ENCODE measurements at places on chromosomes 7 and 10.

DNA sequence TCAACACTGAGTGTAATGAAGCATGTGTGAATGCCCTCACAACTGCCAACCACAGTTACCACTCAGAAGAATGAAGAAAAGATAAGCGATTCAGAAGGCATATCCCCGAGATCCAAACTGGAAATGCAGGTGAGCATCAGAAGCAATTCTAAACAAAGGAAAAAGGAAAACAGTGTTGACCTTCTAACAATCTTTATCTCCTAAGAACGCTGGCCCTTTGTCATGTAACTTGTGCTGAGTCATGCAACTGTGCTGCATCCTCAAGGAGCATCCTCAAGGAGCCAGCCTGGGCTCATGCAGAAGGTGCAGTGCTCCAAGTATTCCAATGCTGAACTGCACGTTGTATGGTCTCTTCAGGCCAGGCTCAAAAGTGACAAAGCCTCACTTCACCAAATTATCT lies 30.6 kb downstream of the SEC61G start:
- no peak for DNase-seq

DNA sequence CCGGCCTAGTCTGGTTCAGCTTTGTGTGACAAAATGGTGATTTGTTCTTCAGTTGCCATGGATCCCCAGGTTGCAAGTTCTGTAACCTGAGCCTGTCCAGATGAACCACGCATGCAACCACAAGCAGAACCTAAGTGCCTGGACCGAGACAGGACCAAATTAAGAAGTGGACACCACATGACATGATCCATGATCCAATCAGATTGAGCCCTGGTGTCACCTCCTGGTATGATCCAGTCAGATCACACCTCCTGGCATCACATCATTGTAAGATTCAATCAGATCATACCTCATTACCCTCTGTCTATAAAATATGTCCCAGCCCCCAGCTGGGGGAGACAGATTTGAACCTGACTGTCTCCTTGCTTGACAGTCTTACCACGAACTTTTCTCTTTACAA lies 70.0 kb downstream of the MALSU1 start:
- no peak for DNase-seq

DNA sequence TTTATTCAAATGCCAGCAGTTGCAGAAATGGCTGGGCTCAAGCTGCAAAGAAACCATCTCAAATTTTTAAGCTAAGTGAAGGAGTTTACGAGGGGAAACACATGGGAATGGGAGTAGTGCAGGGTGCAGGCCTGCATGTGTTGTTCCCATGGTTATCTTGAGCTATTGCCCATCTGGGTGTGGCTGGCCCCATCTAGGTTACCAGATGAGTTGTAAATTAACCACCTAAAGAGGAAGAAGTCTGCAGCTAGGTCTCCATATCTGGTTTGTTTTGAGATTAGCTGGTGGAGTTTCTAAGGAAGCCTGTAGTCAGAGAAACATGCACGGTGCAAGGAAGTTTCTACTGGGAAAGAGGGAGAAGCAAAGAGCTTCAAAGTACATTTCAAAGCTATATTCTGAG lies 23.3 kb upstream of the STEAP2 start:
- DNase-seq, result no peak

DNA sequence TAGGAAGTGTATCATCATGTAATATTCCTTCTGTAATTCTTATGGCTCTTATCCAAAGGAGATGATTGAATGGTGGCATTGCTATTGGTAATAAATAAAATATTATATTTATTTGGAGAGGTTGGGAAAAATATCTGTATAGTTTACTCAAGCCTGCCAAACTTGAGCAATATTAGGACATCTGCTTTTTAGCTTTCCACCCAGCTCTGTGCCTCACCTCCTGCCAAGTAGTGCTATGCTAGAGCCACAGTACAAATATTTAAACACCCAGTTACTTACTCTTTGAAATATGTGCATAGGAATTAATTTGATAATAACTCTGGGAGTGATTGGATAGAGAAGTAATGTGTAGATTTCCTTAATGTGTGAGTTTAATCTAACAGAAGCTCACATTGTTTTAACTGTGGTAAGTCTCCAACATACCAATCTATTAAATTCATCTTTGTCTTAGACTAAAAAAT lies 129.2 kb downstream of the BBS9 start:
- DNase-seq, result no peak

- DNase-seq, result no peak
These were observed 41.9 kb upstream of the PSMG3 start for GRCh38 chr7:1611708-1612241.

GRCh38 chr7:99386584-99387238 lies 12.2 kb downstream of the ARPC1B start:
- no peak for DNase-seq

- DNase-seq, result no peak
These were observed 79.3 kb downstream of the JCAD start for GRCh38 chr10:29980084-29980483.

DNA sequence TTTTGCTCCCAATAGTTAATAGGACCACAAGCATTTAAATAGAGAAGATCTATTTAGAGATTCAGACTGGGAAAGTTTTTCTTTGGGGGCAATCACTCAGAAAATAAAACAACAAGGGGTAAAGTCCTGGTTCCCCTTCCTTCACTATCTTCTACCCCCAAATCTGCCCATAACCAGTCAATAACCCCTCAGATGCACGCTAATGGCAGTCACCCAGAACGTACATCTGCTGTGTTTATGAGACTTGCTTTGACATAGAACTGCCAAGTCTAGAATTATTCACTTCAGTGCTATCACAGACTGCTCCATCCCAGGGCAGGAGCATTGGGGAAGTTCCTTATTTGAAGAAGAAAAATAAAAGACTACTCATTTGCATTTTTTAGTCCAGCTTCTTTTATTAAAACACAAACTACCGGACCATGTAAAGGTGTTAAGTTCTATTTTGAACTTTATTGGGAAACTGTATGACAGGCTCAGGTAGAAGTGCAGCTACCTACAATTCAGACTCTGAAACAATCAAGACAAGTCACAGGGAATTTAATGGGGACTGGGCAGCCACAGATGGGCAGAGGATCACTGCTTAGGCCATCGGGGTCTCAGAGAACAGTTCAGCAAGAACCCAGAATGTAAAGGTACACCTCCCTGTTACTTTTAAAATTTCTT lies 38.4 kb downstream of the ANK3 start:
- DNase-seq, result no peak

GRCh38 chr7:149257146-149257545 lies 4.8 kb upstream of the ZNF783 start:
- no peak for DNase-seq

- DNase-seq, result no peak
These were observed 643.1 kb upstream of the SEMA3D start for GRCh38 chr7:85829817-85830432.

DNA sequence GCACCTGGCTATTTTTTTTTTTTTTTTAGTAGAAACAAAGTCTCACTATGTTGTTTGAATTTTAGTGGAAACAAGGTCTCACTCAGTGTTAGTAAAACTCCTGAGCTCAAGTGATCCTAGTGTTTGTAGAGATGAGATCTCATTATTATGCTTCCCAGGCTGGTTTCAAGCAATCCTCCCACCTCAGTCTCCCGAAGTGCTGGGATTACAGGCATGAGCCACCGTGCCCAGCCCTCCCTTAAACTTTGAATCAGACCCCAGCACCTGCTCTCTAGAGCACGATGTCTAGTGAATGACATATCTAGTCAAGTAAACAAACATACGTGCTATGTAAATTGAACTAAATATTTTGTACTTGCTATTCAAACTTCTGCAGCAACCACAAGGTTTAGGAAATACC lies 105.6 kb upstream of the MYO3A start:
- no peak for DNase-seq

Data from NCI-H187 treated with DMSO at 0.1 percent for 48 hours (cell line).